CD14-positive monocyte (primary cell): ENCODE measurements at places on chromosomes 12 and 14. TPM values are rescaled to one million over a fixed set of nuclear protein-coding genes. Genes with fewer than 3 reads are reported as not detected.

DNA sequence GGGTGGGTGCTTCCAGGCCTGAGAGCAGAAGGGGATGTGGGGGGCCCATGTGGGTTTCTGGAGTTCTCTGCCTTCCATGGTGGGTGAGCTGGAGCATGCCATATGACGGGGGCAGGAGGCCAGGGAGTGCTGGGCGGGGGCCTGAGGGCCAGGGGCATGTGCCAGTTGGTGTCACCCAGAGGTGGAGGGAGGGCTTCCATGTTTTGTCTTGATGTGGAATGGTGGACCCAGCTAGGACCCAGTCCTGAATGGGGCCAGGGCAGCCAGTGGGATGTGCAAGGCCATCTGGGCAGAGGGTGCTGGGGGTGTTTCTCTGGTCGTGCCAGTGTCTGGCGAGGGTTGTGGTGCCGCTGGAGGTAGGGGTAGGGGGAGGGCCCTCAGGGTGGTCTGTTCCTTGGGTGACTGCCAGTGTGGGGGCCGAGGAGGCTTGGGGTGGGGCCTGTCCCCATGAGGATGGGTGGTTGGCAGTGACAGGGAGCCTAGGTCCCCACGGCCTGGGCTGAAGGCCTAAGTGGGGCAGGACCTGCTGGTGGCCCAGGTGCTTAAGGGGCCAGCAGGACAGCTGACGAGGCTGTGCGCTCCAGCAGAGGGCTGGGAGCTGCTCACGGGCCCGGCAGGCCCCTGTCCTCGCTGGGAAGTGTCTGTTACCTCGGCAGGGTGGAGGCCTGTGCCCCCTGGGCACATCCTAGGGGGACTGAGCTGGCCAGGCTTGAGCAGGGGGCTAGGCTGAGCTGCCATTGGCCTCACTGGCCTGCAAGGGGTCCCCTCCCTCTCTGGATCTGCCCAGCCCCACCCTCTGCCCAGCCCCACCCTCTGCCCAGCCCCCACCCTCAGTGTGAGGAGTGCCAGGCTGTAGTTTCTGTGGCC lies 26.8 kb downstream of the CEP170B start:
- no peaks in the 10 kb centered on the region for H3K36me3 ChIP-seq
- H3K4me1 ChIP-seq = no peaks in the 10 kb centered on the region
- no peak for DNase-seq
- H3K27ac ChIP-seq = no peak overlapping the region
- no peaks in the 10 kb centered on the region for H3K27me3 ChIP-seq
- no peak overlapping the region for H3K4me3 ChIP-seq

TUNAR gene
- not detected in 2 replicates for polyA plus RNA-seq

DNA sequence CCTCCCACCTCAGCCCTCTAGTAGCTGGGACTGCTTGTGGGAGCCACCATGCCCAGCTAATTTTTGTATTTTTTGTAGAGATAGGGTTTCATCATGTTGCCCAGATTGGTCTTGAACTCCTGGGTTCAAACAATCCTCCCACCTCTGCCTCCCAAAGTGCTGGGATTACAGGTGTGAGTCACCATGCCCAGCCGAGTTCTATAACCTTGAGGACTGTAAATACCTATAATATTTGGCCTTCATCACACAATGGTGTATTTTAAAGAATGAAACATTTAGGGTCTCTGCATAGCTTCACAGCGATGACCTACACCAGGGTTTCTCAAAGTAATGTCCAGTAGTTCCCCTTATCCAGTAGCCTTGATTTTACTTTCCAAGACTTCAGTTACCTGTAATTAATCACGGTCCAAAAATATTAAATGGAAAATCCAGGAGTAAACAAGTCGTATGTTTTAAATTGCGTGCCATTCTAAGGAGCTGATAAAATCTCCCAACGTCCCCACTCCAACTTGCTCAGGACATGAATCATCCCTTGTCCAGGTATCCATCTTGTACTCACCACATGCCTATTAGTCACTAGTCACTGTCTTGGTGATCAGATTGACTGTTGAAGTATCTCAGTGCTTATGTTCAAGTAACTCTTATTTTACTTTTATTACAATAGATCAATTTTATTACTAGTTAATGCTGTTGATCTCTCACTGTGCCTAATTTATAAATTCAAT lies 368.2 kb downstream of the BTG1 start:
- H3K27ac ChIP-seq = no peak overlapping the region
- no peaks in the 10 kb centered on the region for H3K36me3 ChIP-seq

GALNT8 gene
- 0.04 TPM for polyA plus RNA-seq

NRL gene
- 1.1 TPM for polyA plus RNA-seq

TAS2R8 gene
- not detected for polyA plus RNA-seq

ACVRL1 gene
- 1.5 TPM for polyA plus RNA-seq
